ENCODE measurements at places on chromosomes 12 and 14.

DNA sequence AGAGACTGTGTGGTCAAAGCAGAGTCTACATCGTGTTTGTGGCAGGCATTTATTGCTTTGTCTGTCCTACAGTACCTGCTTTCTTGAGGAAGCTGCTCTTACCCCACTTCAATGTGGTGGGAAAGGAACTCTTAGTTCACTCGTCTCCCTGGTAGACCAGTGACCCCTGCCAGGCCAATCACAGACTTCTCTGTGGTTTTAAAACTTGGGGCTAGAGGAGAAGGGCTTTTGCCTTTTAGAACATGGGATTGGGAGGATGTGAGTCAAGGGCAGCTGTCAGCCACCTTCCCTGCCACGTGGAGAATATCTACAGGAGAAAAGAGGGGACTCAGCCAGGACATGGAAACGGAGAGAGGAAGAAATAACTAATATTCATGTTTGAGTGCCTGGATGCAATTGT, 36.8 kb upstream of the TMED10 start:
- no peak for DNase-seq

GRCh38 chr14:95833429-95833828, 43.2 kb upstream of the TUNAR start:
- DNase-seq = no peak

DNA sequence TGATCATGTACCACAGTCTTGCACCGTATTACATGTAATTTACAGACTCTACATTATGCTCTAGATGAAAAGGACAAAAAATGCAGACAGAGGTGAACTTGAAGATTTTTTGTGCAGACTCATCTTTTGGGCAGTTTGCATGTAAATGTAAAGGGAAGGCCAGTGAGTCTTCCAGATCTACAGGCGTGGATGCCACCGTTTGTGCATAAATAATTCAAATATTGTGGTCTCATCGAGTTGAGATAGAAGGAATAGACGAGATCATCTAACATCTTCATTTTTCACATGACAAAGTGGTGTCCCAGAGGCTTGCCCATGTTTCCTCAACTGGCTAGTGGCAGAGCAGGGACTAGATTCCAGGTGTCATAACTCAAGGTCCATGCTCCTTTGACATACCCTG, 125.2 kb downstream of the ALX1 start:
- DNase-seq = no peak

- DNase-seq = no peak
These were observed 177.8 kb upstream of the C14orf180 start for GRCh38 chr14:104401785-104402184.

- no peak for DNase-seq
These were observed 103.9 kb downstream of the PDE3A start for GRCh38 chr12:20472102-20472782.

GRCh38 chr12:49776413-49776812, 35.1 kb downstream of the TMBIM6 start:
- peak; percentile 84 for DNase-seq
